ENCODE measurements at places on chromosomes 7 and 10.

- DNase-seq, result no peak
Observed at GRCh38 chr7:80087771-80088170, 46.9 kb upstream of the GNAI1 start.

- no peak for DNase-seq
Observed at GRCh38 chr7:106767078-106767477, 98.0 kb upstream of the PIK3CG start.

GRCh38 chr7:32868116-32868515 is 23.4 kb downstream of the KBTBD2 start:
- DNase-seq, result no peak

- no peak for DNase-seq
Observed at GRCh38 chr10:74174521-74174920, 23.5 kb downstream of the ADK start.

DNA sequence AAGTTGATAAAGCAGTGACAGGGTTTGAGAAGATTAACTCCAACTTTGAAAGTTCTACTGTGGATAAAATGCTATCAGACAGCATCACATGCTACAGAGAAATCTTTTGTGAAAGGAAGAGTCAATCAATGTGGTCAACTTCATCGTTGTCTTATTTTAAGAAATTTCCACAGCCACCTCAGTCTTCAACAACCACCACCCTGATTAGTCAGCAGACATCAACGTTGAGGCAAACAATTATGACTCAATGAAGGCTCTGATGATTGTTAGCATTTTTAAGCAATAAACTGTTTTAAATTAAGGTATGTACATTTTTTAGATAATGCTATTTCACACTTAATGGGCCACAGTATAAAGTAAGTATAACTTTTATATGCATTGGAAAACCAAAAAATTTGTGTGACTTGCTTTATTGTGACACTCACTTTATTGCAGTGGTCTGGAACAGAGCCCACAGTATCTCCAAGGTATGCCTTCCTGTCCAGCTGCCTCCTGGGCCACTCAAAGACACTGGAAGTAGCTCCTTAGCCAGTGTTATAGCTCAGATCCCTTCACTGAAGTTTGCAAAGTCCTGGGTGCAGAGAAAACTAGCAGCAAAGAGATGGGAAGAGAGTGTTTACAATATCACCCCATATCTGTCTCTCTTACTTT is 293.1 kb downstream of the ARHGAP12 start:
- DNase-seq, result no peak

DNA sequence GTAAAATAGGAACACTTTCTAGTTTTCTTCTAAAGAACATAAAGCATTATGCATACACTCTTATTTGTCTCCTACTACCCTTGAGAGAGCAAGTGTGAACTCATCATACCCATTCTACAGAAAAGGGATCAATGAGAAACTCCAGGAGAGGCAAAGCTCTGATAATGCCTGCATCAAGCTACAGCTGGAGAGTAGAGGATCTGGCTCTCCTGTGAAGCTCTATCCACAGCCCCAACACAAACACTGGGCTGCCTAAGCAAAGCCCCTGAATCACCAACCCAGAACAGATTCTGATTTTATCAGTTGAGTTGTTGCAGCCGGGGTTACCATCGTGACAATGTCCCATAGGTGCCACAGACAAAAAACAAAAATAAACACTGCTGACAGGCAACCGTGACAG is 74.9 kb downstream of the NUDCD3 start:
- no peak for DNase-seq

- no peak for DNase-seq
Observed at GRCh38 chr10:35907548-35907947, 265.5 kb upstream of the FZD8 start.

DNA sequence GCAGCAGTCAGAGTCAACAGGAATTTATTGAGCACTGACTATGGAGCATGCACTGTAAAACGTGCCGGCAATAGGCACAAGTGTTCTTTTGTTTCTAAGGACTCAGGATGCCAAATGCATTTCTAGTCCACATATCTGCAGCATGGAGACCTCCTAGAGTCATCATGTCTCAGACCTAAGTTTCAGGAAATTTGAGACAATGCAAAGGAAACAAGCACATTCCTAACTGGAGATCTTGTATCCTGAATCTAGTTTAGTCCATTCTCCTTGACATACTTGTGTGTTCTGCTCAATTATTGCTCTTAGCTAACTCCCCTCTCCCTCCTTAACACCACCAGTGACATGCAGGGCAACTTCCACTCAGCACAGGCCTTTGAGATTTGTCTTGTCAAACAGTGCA is 173.2 kb downstream of the ZNF438 start:
- DNase-seq, result no peak

- no peak for DNase-seq
Observed at GRCh38 chr7:5627745-5628547, 153.5 kb downstream of the RNF216 start.

DNA sequence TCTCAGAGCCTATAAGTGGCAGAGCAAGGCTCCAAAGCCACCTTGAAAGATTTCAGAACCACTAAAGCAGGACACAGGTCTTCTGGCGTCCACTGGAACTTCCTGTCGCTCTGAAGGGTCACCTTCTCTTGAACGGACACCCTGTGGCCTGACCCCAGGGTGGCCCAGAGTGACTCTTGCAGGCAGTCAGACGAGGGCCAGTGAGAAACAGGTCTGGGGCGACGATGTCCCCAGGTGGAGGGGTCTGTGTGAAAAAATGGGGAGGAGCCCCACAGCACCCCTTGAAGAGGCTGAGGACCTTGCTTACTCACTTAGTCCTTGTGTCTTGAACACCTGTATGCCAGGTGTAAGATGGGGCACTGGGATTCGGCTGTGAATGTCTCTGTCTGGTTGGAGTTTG is 946 bp upstream of the RASGEF1A start:
- no peak for DNase-seq

DNA sequence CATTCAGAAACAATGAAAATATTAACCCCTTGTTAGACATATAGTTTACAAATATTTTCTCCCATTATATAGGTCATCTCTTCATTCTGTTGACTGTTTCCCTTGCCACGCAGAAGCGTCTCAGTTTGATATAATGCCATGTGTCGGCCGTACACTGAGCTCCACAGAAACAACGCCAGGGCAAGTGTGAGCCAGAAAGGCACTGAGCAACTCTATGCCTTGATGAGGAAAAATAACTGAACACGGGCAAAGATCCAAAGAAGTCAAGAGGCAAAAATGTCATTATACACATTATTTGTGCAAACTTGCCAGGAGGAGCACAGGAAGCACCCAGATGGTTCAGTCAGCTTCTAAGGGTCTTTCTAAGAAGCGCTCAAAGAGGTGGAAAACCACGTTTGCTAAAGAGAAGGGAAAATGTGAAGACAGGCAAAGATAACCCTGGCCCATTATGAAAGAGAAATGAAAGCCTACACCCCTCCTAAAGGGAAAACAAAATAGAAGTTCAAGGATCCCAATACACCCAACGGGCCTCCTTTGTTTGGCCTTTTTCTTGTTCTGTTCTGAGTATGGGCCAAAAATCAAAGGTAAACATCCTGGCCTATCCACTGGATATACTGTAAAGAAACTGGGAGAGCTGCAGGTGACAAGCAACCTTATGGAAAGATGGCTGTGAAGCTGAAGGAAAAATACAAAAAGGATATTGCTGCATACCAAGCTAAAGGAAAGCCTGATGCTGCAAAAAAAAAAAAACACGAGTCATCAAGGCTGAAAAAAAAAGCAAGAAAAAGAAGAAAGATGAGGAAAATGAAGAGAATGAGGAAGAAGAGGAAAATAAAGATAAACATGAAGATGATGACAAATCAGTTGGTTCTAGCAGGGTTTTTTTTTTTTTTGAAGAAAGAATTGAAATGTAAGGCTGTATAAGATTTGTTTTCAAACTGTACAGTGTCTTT is 15.5 kb downstream of the ARHGAP12 start:
- no peak for DNase-seq

DNA sequence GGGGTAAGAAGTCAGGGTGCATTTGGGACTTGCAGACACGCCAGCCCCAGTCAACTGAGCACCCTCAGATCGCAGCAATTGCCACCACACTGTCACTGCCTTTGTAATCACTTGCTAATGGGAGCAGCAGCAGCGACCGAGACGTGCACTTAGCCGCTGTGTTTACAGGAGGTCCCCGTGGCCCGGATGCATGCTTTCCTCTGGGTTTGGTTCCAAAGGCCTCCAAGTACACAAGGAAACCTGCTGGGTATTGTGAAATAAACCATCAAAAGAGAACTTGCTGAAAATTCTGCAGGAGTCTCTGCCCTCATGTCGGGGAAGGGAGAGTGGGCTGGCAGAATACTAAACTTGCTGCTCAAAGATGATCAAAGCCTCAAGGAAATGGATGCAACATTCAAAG is 341.7 kb downstream of the DNAJB6 start:
- DNase-seq, result no peak

Data from effector memory CD4-positive, alpha-beta T cell (primary cell).